ENCODE measurements at places on chromosomes 12 and 14.
A peak's percentile ranks its signal among the peaks of the same experiment; 100 is the strongest.

DNA sequence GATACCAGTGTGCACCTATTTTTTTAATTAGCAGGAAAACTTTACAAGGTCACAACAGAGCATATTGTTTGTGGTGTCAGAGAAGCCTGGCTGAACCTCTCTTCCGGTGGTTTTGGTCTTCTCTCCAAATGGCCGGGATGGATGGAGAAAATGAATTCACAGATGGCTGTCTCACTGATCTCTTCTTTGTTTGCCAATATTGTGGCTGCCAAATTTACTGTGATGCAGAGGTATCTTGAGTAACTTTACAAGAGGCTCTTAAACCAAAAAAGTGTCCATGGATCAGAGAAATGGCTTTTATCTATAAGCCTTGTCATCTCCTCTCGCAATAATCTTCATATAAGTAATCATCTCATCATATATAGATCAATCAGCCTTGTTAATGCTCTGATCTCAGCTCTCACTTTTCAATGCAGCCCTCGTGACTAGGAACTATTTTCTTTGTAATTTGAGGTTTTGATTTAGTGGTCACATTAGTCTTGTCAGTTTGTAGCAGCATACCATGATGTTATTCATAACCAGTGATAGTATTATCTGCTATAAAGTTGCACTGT lies 308.1 kb downstream of the EGLN3 start:
- DNase-seq, result no peak

GRCh38 chr12:48998497-48999353 lies 450 bp downstream of the DDN start:
- DNase-seq, result peak; percentile 35

DNA sequence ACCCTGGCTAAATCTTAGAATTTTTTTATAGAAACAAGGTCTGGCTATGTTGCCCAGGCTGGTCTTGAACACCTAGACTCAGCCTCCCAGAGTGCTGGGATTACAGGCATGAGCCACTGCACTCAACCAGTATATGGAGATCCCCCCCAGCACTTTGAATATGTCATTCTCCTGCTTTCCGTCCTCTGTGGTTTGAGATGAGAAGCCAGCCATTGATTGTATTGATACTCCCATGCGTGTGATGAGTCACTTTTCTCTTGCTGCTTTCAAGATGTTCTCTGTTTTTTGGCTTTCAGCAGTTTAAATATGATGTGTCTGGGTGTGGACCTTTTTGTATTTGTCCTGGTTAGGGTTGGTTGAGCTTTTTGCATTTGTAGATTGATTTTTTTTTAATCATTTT lies 75.2 kb upstream of the DNM1L start:
- no peak for DNase-seq

GRCh38 chr12:42741771-42742510 lies 152.4 kb upstream of the PRICKLE1 start:
- no peak for DNase-seq

DNA sequence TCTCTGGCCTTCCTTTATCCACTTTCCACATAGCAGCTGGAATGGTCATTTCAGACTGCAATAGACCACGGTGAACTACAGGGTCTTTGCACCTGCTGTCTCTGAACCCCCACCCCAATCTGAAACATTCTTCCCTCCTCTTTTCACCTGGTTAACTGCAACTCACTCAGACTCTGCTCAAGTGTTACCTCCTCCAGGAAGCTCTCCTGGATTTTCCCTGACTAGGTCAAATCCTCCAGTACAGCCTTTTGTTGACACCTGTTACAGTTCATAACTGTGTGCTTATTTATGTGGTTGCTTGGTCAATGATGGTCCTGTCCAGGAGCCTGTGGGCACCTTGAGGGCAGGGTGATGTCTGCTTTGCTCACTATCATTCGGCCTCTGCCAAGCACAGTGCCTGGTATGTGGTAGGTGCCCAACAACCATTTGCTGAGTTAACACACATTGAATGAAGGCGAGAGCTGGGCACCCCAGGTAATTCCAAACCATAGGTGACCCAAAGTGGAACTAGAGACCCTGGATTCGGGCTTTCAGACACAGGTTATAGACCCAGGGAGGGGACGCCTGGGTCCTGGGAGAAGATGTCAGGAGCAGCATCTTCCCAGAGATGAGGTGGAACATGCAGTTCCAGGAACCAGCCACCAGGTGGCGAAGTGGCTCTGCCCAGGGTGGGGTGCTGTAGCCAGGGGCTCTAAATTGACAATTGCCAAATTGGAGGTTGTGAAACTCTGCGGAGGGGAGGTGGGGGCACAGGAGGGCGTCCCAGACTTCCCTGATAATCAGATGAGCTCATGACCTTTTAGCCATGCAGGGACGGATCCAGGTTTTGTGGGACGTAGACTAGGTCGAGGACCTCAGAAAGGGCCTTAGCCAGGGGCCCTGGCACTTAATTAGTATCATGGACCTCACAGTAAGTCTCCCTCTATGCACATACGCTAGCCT lies 28.1 kb downstream of the TRPV4 start:
- peak; percentile 80 for DNase-seq

DNA sequence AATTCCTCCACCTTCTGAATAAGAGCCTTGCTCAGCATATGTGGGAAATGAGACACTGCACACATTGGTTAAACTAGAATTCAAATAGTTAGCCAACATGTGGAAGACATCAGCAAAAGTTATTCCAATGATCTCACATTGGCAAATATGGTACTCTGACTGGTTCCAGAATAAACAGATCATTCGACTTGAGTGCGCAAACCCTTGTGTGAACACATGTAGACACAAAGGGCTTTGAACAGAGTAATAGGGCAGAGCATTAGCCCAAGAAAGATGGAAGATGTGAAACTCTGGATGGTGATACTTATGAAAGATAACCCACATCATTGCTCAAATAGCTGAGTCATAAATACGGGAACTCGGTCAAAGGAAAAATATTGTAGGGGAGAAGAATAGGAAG lies 1133.4 kb upstream of the SEL1L start:
- no peak for DNase-seq

- DNase-seq, result no peak
Observed at GRCh38 chr14:60796434-60796833, 61.9 kb downstream of the MNAT1 start.

GRCh38 chr12:48302161-48302911 lies 48.4 kb downstream of the ZNF641 start:
- no peak for DNase-seq

- DNase-seq, result no peak
Observed at GRCh38 chr12:124466216-124467128, 100.9 kb downstream of the NCOR2 start.

- no peak for DNase-seq
Observed at GRCh38 chr12:27537855-27538675, 14.1 kb downstream of the PPFIBP1 start.

DNA sequence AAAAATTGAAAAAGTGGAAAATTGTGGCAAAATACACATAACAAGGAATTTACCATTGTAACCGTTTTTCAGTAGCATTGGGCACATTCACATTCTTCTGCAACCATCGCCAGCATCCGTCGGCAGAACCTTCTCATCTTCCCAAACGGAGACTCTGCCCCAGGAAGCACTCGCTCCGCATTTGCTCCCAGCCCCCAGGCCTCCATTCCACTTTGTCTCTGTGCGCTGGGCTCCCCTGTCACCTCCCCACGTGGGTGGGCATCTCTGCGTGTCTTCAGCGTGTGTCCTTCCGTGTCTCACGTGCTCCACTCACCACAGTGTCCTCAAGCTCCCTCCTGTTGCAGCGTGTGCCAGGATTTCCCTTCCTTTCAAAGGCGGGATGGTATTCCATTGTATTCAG lies 9.9 kb downstream of the GPR132 start:
- DNase-seq, result peak; percentile 36

GRCh38 chr12:49818241-49818895 lies 9.8 kb downstream of the NCKAP5L start:
- no peak for DNase-seq

- DNase-seq, result no peak
Observed at GRCh38 chr14:93012951-93013719, 90.2 kb downstream of the CHGA start.

DNA sequence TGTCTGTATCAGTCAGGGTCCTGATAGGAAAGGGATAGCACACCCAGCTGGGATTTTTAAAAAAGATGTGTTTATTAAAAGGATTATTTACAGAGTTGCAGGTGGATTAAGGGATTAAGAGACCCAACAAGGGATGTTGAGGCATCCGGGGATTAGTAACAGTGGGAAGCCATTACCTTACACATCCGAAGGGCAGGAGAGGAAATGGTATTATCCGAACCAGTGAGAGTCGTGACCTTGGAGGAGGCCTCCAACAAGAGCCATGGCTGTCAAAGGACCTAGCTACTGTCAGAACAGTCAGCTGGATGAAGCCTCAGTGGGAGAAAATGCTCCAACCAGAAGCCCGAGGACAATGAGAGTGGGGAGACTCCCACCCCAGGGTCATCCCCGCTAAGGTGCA lies 146.3 kb upstream of the KRAS start:
- DNase-seq, result no peak

- no peak for DNase-seq
Observed at GRCh38 chr14:77189479-77189878, 7.9 kb downstream of the TMEM63C start.

DNA sequence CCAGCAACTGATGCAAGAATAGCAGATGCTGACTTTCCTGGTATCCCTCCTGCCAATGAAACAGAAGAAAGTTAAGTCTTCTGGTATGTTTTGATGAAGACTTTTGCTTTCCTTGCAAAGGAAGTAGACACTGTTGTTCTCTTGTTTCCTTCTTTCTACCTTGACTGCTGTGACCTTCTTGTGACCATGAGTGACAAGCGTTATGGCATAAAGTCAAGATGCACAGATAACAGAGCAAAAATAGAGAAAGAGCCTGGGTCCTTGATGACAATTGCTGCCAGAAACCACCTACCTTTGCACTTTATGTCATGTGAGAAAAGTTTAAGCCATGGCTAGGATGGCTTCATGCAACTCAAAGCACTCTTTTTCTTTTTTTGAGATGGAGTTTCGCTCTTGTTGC lies 49.2 kb upstream of the LTA4H start:
- DNase-seq, result no peak

GRCh38 chr12:12331244-12331771 lies 18.7 kb downstream of the MANSC1 start:
- DNase-seq, result no peak

GRCh38 chr14:20781803-20782202 lies 735 bp downstream of the RNASE6 start:
- peak; percentile 23 for DNase-seq
